ENCODE measurements at places on chromosomes 16 and 17.

DNA sequence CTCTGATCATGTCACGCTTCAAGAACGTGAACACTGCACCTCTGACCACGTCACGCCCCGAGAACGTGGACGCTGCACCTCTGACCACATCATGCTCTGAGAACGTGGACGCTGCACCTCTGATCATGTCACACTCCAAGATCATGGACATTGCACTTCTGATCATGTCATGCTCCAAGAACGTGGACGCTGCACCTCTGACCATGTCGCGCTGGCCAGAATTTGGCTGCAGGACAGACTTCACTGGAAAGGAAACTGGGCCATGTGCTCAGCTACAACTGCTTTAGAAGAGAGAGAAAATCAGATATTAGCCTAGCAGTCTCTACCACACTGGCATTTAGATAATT, 182.7 kb downstream of the RPTOR start:
- no peak for DNase-seq

DNA sequence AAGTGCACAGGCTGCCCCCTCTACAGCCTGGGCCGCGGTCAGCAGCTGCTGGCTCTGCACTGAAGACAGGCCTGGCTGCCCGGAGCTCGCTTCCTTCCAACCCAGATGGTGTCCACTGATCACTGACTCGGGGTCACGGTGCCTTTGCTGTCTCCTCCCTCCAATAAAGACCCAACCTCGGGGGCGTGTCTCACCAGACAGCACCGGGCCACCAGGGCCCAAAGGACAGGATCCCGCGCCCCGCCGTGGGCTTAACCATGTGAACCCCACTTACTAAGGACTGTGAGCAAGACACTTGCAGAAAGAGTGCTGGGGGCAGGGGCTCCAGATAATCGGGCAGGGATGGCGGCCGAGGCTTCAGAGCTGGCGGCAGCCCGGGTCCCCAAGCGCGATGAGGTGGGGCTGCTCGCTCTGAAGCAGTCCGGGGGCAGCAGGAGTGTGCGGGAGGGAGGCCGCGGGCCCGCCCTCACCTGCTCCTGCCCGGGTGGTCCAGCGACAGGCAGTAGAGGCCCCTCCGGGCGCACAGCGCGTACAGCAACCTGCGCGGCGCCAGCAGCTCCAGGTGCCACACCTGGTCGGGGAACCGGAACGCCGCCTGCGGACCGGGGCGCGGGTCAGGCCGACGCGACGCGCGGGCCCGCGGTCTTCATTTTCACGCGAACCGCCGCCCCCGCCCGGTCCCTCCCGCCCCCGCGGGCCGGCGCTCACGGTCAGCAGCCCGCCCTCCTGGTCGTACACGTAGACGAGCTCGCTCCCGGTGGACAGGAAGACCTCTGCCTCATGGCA, 502 bp downstream of the FAAP100 start:
- DNase-seq, result no peak

DNA sequence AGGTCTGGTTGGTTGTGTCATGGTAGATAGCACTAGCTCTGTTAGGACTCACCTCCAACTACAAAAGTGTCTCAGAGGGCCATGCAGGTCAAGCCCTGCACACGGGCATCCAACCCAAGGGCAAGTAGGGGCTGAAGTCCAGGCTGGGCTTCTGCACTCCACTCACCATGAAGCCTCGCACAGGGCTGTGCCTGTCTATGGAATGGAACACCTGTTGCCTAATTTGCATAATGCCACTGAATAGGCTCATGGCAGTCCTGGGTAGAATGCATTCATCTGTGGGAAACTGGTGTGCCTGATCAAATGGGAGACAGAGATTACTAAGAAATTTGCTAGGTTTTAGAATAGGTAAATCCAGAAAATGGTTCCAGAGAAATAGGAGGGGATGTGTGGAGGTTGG, 8.0 kb upstream of the AKAP1 start:
- no peak for DNase-seq

GRCh38 chr17:8741366-8741765, 3.3 kb downstream of the CCDC42 start:
- no peak for DNase-seq

GRCh38 chr16:16138034-16138635, 85.2 kb downstream of the ABCC6 start:
- DNase-seq, result no peak

- DNase-seq, result no peak
Measured at GRCh38 chr16:85419503-85420408, 193.4 kb upstream of the GSE1 start.

All from activated T-helper 1 cell treated with anti-CD3 and anti-CD28 coated beads, Interleukin-2, amount 50 U/mL, for 16 hours (primary cell).